ENCODE measurements at places on chromosomes 5 and 9. TPM values are rescaled to one million over a fixed set of nuclear protein-coding genes. Genes with fewer than 3 reads are reported as not detected.

Gene FBN2
- total RNA-seq = not detected

Gene GNA14
- not detected for total RNA-seq

Gene IFNA21
- total RNA-seq = not detected

Gene NIPAL4
- 2.2 TPM for total RNA-seq

Gene GLRA1
- not detected for total RNA-seq

Gene GPX3
- not detected for total RNA-seq

Gene PHYHD1
- 0.45 TPM for total RNA-seq

Gene IFNK
- total RNA-seq = not detected

GRCh38 chr5:62574599-62574998, 4.0 kb upstream of the LRRC70 start:
- H3K27ac ChIP-seq = no peak overlapping the region
- DNase-seq = no peak
- H3K36me3 ChIP-seq = peaks cover 11% of the 10 kb centered on the region

GRCh38 chr5:31824869-31825517, 186.1 kb downstream of the PDZD2 start:
- no peak overlapping the region for H3K27ac ChIP-seq
- no peak overlapping the region for H3K4me3 ChIP-seq
- H3K27me3 ChIP-seq = peaks cover 2% of the 10 kb centered on the region
- no peaks in the 10 kb centered on the region for H3K36me3 ChIP-seq

GRCh38 chr9:101628173-101628572, 33.4 kb upstream of the PPP3R2 start:
- H3K4me1 ChIP-seq = no peaks in the 10 kb centered on the region
- H3K36me3 ChIP-seq = no peaks in the 10 kb centered on the region
- no peak overlapping the region for H3K27ac ChIP-seq
- peaks cover 2% of the 10 kb centered on the region for H3K27me3 ChIP-seq
- no peak for DNase-seq

GRCh38 chr5:14297697-14298096, 154.6 kb downstream of the TRIO start:
- H3K4me1 ChIP-seq = no peaks in the 10 kb centered on the region
- no peak for DNase-seq
- no peak overlapping the region for H3K27ac ChIP-seq
- no peaks in the 10 kb centered on the region for H3K27me3 ChIP-seq
- H3K4me3 ChIP-seq = no peak overlapping the region
- no peaks in the 10 kb centered on the region for H3K36me3 ChIP-seq

- DNase-seq = no peak
- no peak overlapping the region for H3K4me3 ChIP-seq
- H3K4me1 ChIP-seq = no peaks in the 10 kb centered on the region
- H3K27me3 ChIP-seq = peaks cover 21% of the 10 kb centered on the region
- H3K27ac ChIP-seq = no peak overlapping the region
- H3K36me3 ChIP-seq = no peaks in the 10 kb centered on the region
Measured at GRCh38 chr9:133752739-133753446, 14.7 kb upstream of the SARDH start.
